ENCODE measurements at places on chromosomes 13 and 19.
A peak's percentile ranks its signal among the peaks of the same experiment; 100 is the strongest.

- no peak for DNase-seq
Measured at GRCh38 chr13:99085139-99085807, 107.4 kb upstream of the DOCK9 start.

- DNase-seq: peak; percentile 96
Measured at GRCh38 chr19:39996811-39997637, at the start of gene ZNF546. Gene ZNF546 (plus strand): TSS chr19:39997060. CDS start chr19:39998327, 1,267 bp downstream.

GRCh38 chr19:11710313-11710712, 28.4 kb downstream of the ZNF823 start:
- DNase-seq: no peak

GRCh38 chr13:24032674-24033073, 127.8 kb upstream of the SPATA13 start:
- no peak for DNase-seq

DNA sequence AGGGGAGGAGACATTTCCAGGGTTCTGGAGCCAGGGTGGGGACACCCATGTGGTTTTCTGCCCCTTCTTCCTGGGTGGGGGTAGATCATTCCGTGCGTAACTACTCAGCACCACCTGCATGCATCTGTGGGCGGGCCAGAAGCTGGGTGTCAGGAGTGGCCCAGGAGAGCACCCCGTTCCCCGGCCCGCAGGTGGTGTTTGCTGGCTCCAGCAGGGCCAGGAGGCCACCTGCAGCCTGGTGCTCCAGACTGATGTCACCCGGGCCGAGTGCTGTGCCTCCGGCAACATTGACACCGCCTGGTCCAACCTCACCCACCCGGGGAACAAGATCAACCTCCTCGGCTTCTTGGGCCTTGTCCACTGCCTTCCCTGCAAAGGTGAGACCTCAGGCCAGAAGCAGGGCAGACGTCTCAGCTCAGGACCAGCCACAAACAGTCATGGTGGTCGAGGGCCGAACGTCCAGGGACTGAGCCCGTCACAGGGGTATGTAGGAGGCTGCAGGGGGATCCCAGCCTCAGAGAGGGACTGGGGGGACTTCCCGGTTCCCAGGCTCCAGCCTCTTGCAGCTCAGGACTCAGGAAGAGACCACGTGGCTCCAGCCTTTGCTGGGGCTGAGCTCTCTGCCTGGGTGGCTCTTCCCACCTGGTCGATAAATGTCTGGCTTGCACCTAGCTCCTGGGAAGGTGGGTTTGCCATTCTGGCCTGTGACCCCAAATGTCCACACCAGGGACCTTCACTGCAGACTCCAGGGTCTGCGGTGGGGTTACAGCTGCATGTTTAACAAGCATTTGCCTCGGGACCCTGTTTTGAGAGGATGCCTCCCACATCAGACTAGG, 1.6 kb downstream of the FSTL3 start:
- DNase-seq: no peak

DNA sequence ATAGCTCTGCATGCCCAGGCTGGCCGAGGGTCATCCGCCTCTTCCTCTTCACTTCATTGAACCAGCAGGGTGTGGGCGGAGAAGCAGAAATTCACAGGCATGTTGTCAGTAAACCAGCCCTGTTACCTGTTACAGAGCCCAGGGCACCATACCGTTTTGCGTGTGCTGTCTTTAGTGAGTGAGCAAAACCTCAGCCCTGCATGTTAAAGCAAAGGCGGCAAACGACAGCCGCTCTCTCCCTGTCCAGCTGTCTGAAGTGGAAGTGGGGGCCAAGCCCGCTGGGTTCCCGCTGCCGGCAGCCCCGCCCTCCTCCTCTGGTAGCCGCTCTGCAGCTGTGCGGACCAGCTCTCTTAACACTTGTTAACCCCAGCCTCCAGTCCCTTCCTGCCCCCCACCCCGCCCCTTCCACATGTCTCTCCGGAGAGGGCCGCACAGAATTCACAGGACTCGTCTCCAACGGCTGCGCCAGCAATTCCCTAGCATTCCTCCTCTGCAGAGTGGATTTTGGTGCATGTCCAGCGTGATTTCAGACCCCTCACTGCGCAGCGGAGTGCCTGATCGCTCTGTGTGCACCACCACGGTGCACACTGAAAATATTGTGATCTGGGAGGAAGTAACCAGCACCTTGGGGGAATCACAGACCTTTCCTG, 12.7 kb downstream of the KLHL26 start:
- DNase-seq: peak; percentile 92

DNA sequence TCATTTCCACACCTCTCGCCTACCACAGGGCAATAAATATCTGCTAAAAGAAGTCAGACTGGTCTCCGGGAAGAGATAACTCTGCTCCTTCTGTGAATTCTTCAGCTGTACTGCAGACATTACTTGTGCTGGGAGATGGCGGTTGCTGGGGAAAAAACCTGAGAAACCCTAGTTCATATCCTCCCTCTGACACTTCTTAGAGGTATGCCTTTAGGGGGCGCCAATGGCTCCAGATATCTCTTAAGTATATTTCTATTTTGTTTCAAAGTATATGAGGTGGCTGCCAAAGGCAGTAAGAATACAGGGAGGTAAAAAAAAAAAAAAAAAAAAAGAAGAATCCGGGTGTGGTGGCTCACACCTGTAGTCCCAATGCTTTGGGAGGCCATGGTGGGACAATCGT, 175.2 kb downstream of the PAN3 start:
- no peak for DNase-seq

DNA sequence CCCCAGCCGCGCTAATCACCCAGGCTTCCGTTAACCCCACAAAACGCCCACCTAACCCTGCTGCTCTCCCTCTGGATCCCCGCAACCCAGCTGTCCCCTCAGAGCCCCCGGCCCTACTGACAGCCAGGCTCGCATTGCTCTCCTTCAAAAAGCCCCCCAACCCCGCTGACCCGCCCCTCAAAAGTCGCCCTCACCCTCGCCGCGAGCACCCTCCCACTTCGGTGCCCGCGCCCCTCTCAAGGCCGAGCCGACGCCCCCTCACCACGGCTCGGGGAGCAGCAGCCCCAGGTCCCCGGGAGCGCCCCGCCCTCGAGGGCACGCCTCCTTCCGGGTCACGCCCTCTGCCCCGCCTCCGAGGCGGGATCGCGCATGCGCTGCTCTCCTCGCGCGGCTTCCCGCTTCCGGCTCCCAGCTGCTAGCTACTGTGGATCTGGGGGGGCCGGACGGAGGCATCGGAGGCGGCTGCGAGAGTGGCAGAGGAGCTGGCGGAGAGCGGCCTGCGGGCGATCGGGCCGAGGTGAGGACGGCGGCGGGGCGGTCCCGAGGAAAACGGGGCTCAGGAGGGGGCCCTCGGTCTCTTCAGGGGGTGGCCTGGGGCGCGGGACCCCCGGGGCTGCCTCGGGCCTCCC, 46.1 kb downstream of the ARHGEF18 start:
- peak; percentile 93 for DNase-seq

GRCh38 chr13:40558656-40559055, 107.8 kb downstream of the FOXO1 start:
- DNase-seq: no peak

DNA sequence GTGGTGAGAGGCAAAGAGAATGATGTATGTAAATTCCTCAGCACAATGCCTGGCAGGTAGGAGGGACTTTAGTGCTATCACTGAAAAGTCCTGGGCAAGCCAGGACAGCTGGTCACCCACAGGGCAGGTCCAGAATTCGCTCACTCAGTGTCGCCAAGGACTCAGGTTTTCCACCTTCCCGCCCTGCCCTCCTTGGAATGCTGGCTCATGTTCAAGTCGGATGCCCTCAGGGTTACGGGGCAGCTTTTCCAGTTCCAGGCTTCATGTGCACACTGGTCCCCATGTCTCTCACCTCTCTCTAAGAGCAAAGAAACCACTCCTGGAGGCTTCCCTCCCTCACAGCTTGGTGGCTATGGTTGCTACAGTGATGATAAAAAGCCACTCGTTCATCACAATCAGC, 24.8 kb upstream of the NAXD start:
- no peak for DNase-seq

DNA sequence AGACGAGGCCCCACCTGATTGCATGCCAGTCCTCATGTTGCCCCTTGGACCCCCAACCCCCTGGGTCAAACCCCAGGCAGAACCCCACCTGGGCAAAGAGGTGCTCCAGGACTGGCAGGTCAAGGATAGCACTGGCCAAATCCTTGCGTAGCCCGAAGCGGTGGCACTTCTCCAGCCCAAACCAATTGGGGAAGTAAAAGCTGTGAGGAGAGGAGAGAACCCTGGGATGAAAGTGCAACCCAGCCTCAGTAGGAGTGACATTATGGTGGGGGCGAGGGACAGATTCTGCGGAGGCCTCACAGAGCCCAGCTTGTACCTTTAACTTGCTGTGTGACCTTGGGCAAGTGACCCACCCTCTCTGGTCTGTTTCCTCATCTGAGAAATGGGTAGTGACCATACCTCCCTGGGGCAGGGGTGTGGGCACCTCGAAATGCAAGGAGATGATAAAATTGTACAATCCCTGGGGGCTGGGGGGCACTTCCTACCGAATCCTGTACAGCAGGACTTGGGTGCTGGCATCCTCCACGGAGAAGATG, 4.4 kb downstream of the JAK3 start:
- DNase-seq: no peak

- peak; percentile 77 for DNase-seq
Measured at GRCh38 chr19:1566392-1567115, 1.6 kb downstream of the MEX3D start.

GRCh38 chr19:10368101-10368803, 12.1 kb downstream of the TYK2 start:
- no peak for DNase-seq

Measured in tibial artery (tissue), 4 donors.